ENCODE measurements at places on chromosomes 11 and 22.

DNA sequence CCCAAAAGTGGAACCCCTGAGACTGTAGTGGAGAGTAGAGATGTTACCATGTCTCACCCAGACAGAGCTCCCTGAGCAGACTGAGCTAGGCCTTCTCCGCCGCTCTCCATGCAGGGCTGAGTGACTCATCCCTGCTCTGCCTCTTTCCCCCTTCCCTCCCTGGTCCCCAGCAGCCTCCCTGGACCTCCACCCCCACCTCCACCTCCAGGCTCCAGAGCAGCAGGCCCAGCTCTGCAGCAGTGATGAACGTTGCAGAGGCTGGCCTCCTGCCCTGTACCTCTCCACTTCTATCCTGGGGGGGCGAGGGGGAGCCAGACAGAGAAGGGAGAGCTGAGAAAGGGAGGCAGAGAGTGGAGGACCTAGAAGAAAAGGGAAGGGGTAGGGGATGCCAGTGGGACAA is 19.3 kb upstream of the ARAP1 start:
- no peak for DNase-seq

GRCh38 chr22:28560046-28560742 is 119.4 kb downstream of the TTC28 start:
- DNase-seq: no peak

DNA sequence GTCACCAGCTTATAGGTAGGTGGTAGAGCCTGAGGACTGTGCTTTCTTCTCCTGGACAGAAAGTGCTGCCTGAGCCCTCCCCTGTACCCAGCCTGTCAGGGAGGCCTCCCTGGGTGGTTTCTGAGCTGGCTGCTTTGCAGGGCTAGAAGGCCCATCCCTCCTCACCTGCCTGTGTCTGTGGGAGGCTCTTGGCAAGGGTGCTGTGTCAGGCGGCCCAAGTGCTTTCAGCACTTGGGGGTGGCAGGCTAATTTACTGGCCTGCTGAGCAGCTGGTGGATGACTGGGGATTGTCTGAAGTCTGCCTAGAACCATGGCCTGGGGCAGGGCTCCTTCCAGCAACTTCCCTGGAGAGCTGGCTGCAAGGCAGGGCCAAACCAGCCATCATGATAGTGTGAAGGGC is 139.0 kb upstream of the NAV2 start:
- DNase-seq: no peak

DNA sequence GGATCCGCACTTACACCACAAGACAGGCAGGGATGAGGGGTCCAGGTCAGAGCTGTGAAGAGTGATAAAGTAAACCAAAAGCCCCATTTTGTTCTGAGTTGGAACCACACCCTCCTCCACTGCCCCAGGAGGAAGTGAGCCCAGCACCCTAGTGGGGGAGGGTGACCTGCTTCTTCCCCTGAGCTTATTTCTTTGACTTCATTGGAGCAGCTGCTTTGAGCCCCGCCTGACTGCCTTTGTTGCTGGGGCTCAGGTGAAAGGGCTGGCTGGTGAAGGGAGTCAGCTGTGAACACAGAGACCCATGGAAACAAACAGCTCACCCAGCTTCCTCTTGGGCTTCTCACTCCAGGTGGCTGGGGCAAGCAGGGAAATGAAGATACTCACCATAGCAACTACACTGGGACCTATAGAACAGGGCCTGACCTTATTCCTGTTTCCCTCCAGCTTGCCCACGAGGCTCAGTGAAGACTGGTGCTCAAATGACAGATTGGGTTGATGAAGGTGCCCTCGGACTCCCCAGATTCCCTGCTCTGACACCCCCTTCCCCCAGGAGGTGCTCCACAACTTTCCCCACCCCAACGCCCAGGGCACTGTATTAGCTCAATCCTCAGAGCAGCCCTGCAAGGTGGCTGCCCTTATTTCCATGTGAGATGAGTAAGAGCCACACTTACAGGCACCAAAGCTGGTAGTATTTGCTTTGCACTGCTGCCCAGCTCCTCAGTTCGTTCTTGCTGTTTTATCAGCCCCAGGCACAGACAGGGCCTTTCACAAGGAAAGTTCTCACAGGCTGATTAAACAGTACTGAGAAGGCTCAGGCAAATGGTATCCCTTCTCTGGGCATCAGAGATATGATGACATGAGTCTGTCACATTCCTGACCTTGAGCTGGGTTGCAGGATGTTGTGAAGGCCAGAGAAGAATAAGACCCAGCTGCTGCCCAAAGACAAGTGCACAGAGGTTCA is 2.4 kb downstream of the UCP2 start:
- peak; percentile 64 for DNase-seq

All from activated naive CD4-positive, alpha-beta T cell treated with anti-CD3 and anti-CD28 coated beads, Interleukin-2, amount 50 U/mL, for 16 hours (primary cell).